ENCODE measurements at places on chromosomes 13 and 19. TPM values are rescaled to one million over a fixed set of nuclear protein-coding genes. Genes with fewer than 3 reads are reported as not detected.

DNA sequence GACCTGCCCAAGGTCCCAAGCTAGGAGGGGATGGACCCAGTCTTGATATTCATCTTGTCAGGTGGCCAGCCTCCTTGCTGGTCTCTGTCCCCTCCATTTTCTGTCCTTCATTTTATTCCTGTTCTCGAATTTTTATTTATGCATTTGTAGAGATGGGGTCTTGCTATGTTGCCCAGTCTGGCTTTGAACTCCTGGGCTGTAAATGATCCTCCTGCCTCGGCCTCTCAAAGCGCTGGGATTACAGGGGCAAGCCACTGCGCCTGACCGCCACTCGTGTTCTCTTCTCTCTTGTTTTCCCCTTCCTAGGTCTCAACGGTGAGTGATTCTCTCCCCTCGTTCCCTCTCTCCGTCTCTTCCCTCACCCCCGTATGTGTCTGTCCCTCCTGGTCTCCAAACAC, 10.6 kb upstream of the TPRX2 start:
- no peak for DNase-seq

DNA sequence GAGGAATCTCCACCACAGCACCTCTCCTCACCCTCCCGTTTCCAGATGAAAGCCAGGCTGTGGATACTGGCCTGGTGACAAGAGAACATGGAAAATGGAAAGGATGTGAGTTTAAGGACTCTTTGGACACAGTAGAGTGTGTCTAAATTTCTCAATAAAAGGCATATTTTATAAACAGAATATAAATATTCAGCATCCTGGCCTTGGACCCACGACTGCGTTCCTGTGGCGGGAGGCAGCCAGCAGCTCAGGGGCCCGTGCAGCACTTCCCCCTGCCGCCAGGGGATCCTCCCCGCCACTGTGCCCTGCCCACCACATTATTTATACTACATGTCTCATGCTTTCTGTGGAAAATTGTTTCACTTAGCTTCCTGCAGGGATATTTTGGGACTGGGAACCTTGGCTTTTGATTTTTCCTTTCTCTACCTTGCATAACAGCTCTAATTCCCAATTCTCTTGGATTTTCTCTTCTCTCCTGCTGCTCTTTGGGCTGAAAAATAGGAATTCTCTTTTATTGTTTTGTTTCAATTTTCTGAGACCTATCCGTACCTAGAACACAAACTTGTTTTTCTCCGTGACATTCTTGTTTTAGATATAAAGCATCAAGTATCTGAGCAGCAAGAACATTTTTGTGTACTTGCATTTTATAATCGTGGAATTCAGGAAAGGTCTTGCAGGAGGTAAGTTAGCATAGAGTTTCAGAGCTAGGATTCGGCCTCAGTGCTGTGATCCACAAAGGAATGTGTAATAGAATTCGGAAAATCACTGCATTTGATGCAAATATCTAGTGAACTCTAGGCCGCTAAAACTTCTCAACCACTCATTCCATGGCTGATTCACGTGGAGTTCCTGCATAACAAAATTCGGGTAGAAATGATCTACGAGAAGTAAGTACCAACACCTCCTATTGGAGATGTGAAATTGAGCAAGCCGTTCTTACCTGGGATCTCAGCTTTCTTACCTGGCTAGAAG, 107.7 kb upstream of the SPATA13 start:
- no peak for DNase-seq

DNA sequence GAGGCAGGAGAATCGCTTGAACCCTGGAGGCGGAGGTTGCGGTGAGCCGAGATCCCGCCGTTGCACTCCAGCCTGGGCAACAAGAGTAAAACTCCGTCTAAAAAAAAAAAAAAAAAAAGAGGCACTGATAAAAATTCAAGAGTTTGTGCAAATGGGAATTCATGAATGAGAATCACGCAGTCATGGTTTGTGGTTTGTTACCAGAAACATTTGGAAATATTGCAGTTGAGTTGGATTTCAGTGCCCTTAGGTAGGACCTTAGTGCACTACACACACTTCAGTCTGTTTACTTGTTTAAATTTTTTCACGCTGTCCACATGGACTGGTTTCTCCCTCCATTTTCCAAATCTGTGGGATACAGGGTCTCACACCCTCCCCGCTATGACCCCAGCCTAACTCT, 28.4 kb downstream of the ZNF844 start:
- DNase-seq, result no peak

- no peak for DNase-seq
These were observed 104.5 kb upstream of the SOX1 start for GRCh38 chr13:111962431-111962891.

DNA sequence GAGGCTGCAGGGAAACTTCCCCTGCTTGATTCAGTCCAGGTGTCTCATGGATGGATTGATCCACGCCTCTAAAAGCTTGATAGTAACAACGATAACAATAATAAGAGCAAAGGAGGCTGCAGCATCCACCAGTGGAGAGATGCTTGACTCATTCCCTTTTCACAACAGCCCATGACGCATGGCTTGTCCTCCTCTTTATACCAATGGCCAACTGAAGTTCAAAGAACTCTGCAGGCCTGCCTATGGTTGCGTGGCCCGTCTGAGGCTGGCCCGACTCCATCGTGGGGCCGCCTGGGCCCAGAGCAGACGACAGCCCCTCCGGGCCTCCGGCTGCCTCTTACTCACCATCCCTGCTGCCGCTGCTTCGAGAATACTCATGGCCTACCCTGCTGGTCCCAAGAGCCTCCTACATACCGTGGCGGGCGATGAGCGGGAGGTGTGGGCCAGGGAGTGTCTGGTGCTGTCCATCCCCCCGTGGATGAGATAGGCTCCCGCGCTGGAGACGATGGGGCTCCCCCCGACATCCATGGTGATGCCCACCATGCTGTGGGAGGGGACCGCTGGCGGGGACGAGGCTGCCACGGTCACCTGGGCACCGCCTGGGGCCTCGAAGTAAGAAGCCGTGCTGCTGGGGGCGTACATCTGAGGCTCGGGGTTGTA, 61.8 kb upstream of the RANBP3 start:
- no peak for DNase-seq

GRCh38 chr13:94707400-94708021, 4.8 kb downstream of the SOX21 start:
- DNase-seq, result peak; percentile 70

DNA sequence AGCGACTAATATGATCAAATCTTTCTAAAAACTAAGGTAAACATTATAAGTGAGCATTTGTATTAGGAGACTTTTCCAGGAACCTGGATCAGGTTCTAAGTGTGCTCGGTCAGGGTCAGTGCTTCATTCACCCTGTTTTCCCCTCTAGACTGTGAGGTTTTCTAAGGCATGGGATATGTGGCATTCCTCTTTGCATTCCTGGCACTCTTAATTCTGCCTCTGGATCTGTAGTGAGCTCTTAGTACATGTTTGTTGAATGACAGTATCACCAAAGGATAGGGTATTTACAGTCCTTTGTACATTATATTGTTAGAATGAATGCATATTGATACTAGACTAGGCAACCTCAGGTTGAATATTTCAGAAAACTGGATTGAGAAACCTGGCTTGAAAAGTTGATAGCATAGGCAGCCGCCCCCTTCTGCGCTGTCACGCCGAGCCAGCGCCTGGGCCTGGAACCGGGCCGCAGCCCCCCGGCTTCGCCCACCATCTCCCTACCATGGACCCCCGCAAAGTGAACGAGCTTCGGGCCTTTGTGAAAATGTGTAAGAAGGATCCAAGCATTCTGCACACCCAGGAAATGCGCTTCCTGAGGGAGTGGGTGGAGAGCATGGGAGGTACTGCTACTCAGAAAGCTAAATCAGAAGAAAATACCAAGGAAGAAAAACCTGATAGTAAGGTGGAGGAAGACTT, 156.5 kb downstream of the KCNRG start:
- no peak for DNase-seq

GRCh38 chr13:27131906-27132305, 39.7 kb downstream of the USP12 start:
- no peak for DNase-seq

DNA sequence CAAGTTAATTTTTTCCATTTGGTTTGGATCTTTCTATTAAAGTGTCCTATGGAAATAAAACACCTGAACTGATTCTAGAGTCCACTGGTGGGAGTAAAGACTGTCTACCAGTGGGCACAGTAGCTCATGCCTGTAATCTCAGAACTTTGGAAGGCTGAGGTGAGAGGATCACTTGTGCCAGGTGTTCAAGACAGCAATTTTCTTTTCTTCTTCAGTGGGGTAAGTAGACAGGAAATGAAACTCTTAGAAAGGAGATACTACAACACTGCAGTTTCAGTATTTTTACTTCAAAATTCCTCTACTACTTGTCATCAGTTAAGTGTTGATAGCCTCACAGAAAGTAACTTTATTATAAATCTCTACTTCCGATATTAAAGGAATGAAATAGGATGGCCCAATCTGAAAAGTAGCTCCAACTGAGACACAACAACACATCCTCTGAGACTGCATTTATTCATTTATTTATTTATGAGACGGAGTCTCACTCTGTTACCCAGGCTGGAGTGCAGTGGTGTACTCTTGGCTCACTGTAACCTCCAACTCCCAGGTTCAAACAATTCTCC, 26.3 kb downstream of the DNMT1 start:
- no peak for DNase-seq

GRCh38 chr13:76387566-76387965, 498.6 kb downstream of the KCTD12 start:
- DNase-seq, result no peak

DNA sequence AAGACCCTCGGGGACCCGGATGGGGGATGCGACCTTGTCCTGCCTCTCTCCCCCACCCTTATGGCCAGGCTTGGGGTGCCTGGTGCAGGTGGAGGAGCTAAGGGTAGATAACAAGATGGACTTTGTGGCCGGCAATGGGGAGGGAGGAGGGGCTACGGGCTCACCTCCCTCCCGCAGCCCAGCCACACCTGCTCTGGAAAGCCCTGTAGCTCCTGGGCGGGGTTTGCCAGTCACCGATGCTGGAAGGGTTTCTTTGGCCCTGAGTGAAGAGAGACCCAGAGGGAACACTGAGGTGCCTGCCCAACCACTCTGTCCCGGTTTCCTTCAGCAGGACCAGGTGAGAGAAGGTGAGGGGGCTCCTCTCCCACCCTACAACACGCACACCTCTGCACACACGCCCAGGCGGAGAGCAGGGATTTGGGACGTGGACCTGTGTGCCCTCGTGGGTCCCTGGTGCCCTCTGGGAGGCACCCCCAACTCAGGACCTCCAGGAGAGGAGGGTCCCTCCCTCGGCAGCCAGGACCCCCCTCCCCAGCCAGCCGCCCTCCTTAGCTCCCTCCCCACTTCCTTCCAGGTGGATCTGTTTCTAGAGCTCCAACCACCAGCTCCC, at the start of gene FUT2:
TSS of gene FUT2 (plus strand) at position 229 of the 610 bp plus-strand sequence. CDS start 6,986 bp downstream, outside the sequence.
- peak; percentile 86 for DNase-seq

- DNase-seq, result no peak
These were observed 3.5 kb downstream of the CCDC169 start for GRCh38 chr13:36294096-36294495.

- no peak for DNase-seq
These were observed 41.7 kb upstream of the TFDP1 start for GRCh38 chr13:113542751-113543424.

- no peak for DNase-seq
These were observed 51.3 kb upstream of the PCDH9 start for GRCh38 chr13:67281466-67281865.

DNA sequence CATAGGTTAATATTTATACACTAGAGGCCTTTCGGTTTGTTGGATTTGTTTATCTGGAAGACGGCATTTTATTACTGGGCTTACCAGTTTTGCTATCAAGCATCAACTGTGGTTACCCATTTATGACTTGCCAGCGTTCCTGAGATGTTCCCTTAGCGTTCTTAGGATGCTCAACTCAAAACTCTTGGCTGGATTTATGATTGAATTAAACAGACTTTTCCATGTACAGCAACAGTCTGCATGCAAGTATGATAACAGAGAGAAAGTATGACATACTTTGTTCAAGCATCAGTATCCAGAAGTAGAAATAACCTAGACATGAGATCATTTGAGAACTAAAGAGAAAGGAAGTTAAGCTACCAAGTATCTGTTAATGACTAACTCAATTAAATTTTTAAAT, 29.9 kb upstream of the RNF113B start:
- no peak for DNase-seq

DNA sequence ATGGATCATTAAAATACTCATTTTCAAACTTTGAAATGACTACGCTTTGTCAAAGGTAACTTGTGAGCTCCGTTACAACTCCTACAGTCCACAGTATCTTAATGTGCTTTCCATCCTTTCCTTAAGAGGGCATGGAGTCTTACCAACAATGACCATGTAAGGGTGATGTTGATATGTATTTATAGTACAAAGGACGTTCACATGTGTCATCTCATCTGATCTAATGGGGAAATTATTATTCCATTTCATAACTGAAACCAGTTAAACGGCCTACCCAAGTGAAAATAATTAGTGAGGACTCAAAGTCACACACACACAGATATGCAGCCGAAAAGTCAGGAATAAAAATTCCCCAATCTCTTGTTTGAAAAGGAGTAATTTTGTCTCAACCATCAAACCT, 9.6 kb downstream of the USP12 start:
- DNase-seq, result no peak

DNA sequence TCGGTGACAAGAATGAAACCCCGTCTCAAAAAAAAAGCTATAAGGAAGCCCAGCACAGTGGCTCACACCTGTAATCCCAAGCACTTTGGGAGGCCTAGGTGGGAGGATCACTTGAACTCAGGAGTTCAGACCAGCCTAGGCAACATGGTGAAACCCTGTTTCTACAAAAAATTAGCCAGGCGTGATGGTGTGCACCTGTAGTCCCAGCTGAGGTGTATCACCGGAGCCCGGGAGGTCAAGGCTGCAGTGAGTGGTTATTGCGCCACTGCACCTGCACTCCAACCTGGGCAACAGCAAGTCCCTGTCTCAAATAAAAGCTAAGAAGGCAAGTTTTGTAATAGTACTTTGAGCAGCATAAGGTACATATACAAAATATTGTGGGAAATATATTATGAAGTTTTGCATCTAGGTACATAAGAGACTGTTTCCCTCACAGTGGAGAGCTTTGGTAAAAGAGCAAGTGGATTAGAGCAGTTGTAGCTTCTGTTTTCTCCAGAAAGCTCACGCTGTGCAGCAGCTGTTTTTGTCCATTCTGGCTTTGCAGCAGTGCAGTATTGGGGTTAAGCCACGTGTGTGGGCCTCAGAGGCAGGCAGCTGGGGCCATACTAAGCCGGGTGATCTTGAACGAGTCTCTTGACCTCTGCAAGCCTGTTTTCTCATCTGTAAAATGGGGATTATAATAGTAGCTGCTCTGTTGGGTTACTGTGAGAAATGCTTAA, 35.4 kb downstream of the ARHGAP35 start:
- no peak for DNase-seq

TTYH1 gene
- total RNA-seq, result 40.8 TPM

ZNF569 gene
- total RNA-seq, result 18.7 TPM

ACP7 gene
- total RNA-seq, result 0.97 TPM

TLE6 gene
- 0.70 TPM for total RNA-seq

SH2D3A gene
- total RNA-seq, result 25.6 TPM

CYP2A6 gene
- total RNA-seq, result not detected

ZNF729 gene
- total RNA-seq, result not detected

C19orf85 gene
- total RNA-seq, result 1.7 TPM

TMEM145 gene
- total RNA-seq, result 1.3 TPM

PROZ gene
- not detected for total RNA-seq

ZNF626 gene
- total RNA-seq, result 45.7 TPM

DACH1 gene
- total RNA-seq, result 0.45 TPM

LILRA2 gene
- total RNA-seq, result not detected

ZNF497 gene
- 1.0 TPM for total RNA-seq

Measured in GM23338 (cell line).